ENCODE measurements at places on chromosomes 7 and 10.

DNA sequence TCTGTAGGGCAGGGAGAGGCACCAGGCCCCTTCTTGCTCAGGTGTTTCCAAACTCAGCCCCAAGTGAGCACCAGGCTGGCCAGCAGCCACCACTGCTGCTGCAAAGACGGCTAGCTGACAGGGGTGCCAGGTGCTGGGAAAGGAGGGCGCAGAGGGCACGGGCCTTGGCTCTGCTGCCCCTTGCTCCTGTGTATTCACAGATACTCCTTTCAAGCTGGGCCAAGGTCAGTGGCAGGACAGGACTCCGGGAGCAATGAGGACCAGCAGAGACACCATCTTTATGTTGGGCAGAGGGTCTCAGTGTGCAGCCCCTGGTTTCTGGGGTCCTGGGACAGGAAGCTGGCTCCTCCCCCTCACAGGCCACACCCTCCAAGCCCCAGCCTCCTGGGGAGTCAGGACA lies 110.1 kb downstream of the SMURF1 start:
- DNase-seq: no peak

DNA sequence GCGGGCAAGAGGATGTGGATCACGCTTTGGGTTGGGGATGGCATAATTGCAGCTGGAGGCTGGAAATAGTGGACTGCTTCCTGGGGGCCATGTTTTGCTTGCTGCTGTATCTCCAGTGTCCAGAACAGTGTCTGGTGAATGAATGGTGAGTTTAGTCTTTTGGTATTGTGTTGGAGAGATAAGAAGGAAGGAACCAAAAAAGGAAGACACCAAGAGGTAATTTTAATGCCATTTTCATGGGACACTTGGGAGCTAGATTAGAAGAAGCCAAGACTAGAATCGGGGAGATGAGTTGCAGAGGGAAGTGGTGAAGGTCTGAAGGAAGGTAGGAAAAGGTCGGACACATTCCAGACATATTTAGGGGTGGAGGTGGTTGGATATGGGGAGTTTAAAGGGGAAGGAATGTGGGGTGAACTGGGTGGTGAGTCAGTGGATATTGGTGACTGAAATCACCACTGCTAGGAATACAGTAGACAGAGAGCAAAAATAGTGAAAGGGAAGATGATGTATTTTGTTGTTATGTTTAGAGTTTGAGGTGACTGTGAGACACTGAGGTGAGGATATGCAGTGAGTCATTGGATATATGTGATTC lies 76.7 kb downstream of the CCNY start:
- DNase-seq: no peak

- DNase-seq: no peak
Observed at GRCh38 chr10:20644421-20644820, 252.7 kb downstream of the NEBL start.

DNA sequence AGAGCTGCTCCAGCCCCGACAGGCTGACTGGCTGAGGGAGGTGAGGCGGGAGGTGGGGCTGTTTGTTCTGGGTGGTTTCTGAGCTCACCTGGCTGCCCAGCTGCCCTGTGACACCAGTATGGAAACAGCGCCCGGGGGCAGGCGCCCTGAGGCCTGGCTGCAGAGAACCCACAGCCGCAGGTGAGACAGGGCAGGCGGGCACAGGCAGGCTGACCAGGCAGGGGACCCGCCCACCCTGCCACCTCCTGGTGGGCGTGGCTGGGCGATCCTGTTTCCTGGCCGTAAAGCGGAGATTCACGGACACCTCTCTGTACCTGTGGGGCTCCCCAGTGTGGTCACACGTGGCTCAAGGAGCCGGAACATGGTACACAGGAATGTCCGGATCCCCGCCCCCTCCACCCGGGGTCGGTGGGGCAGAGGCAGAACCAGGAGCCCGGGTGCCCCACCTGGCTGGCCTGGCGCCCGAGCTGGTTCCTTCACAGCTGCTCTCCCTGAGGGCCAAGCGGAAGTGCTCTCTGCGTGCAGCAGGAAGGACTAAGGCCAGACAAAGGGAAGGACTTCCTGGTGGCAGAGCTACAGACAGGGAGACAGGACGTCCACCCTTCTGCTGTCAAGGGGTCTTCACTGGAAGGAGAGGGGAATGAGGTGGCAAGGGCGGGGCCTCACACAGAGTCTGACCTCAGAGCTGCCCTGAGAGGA lies 3.9 kb downstream of the MICALL2 start:
- no peak for DNase-seq

GRCh38 chr7:116542618-116543017 lies 17.8 kb downstream of the CAV1 start:
- no peak for DNase-seq

- DNase-seq: no peak
Observed at GRCh38 chr7:4168541-4168940, 513.6 kb upstream of the FOXK1 start.

DNA sequence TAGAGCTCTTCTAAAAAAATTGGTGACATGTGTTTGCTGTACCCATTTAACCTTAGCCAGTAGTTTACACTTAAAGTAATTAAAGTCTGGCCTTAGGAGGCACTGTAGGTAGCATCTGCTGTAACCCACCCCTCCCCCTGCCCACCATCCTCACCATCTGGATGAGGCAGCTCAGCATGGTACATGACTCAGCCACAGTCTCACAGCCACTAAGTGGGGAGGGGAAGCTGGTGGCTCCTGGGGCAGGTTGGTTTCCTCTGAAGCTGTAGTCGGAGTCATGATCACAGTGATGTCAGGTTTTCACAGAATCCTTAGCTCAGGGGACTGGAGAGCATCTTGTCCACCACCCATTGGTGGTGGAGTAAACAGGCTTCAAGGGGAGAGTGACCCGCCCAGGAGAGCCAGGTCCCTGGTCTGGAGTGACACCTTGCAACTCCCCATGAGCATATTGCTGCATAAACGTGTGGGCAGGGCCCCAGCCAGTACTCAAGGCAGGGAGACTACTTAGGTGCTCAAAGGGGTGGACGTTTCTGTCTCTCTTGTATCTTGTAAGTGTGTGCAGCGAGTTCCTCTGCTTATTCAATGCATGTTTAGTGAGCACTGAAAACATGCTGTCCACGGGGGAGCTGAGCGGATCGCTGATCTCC lies 125.9 kb downstream of the GRK5 start:
- no peak for DNase-seq

DNA sequence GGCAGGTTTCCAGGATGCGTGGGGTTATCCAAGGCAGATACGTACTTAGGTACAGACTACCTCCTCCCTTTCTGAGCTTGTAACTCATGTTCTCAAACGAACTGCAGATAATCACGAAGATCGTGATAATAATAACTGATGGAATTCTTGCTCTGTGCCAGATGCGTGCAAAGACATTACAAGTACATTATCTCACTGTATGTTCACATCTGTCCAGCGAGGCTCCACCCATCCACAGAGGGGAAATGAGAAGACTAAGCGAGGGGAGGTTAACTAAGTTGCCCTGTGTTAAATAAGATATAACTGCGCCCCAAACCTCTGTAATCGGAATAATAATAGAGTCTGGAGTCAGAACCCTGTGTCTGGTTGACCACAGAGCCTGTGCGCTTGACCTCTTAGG lies 1.9 kb downstream of the GALNT17 start:
- DNase-seq: no peak

DNA sequence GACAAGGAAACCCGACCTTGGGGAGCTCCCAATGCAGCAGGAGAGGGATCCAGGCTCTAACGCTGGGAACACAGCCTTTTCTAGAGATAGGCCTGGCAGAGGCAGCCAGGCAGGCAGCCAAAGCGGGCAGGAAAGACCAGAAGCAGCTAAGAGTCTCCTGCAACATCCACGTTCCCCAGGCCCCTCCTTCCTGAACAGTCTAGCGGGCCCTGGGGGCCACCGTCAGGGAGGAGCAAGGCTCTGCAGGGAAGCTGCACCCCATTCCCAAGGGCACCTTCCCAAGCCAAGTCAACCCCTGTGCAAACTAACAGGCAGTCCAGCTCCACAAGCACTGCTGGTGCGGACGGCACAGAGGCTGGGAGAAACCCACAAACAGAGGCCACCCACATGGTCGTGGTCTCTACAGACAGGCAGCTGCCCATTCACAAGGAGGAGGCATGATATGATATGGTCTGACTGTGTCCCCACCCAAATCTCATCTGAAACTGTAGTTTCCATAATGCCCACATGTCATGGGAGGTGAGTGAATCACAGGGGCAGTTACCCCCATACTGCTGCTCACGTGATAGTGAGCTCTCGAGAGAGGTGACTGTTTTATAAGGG lies 115.7 kb downstream of the MAD1L1 start:
- no peak for DNase-seq

DNA sequence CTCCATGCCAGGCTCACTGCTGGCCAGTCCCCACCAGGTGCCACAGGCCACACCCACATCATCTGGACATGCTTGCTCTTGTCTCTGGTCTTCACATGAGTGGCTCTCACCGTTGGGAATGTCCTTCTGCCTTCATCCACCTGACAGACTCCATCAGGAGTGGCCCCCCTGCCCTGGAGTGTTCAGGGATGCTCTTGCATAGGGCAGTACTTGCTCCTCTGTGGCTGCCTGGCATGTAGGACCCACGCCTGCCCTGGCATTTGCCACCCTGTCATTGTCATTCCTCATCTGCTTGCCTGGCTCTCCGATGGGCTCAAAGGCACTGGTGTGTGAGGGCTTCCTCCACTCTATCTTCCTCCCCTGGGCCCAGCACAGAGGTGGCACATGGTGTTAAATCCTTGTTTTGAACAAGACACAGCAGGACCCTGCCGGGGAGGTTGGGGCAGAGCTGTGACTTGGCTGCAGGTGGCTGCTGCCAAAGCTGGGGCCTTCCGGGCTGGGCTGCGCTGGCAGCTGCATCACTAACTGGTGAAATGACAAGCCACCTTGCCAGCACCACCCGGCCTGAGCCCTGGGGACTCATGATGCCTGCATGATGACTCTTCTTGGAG lies 1.8 kb downstream of the SH2D4B start:
- no peak for DNase-seq

GRCh38 chr7:117895276-117895675 lies 22.0 kb upstream of the CTTNBP2 start:
- no peak for DNase-seq

GRCh38 chr10:107687701-107688100 lies 523.2 kb upstream of the SORCS1 start:
- DNase-seq: no peak

DNA sequence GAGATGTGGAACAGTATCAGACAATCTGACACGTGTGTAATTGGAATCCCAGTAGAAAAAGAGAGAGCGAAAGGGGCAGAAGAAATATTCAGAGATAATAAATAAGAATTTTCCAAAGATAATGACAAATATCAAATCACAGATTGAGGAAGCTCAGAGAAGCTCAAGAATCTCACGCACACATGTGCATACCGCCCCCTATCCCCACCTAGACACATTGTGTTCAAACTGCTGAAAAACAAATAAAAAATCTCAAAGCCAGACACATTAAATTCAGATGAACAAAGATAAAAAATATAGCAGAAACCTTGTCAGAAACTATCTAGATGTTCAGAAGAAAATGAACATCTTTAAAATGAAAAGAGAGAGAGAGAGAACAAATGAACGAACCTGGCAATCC lies 17.2 kb downstream of the SFR1 start:
- DNase-seq: no peak
